ENCODE measurements at places on chromosomes 11 and 22.

GRCh38 chr11:128490092-128490491, 97.3 kb downstream of the ETS1 start:
- DNase-seq, result no peak

DNA sequence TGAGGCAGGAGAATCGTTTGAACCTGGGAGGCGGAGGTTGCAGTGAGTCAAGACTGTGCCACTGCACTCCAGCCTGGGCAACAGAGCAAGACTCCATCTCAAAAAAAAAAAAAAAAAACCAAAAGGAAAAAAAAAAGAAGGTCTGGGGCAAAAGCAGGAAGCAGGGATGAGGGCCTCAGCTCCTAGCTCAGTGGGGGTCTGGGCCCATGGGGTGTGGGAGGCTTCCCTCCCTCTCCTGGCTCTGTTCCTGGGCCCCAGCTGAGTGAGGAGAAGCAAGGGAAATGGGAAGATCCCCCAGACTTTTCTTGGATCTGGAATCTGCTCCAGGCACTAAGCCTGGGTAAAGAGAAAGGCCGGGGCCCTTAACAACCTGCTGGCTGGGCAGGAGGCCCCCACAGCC, 8.9 kb downstream of the CHRM1 start:
- no peak for DNase-seq

DNA sequence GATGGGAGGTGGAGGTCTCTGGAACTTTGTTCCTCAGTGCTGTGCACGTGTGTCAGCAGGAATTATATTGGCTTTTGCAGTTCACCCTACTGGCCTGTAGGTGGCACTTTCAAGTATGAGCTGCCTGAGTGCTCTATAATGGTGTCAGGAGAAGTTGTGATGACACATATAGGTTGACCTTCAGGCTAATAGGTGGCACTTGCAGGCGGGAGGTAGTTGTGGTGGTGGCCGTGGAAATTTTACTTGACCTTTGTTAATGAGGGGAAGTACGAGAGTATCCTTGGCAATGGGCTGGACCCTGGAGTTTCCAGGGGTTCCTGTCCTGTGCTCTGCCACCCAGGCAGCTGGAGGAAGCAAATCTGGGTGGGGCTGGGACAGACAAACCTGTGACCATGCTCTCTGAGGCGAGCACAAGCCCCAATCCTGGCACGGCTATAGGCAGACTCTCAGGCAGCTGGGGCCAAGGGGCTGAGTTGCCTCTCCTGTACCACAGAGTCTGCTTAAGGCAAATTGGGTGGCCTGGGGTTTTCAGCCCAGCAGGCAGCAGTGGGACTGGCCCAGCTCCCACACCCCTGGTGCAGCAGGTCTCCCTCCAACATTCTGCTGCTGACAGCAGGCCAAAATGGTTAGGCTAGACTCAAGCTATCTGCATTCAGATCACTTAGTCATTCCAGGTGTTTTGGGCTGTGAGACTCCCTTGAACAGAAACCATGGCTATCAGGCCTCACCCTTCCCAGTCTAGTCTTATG, 147.5 kb upstream of the CTSC start:
- no peak for DNase-seq

DNA sequence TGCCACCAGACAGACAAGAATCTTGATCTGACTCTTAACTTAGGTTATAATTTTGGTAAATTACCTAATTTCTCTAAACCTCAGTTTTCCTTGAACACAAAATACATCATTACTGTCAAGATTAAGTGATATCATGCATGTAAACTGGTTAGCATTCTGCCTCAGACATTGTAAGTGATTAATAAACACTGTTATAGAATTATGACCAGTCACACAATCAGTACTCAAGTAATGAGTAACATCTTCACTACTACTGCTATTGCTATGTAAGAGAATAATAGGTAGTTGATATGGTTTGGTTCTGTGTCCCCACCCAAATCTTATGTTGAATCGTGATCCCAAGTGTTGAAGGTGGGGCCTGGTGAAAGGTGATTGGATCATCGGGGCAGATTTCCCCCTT, 218.9 kb downstream of the SBF2 start:
- DNase-seq, result no peak

DNA sequence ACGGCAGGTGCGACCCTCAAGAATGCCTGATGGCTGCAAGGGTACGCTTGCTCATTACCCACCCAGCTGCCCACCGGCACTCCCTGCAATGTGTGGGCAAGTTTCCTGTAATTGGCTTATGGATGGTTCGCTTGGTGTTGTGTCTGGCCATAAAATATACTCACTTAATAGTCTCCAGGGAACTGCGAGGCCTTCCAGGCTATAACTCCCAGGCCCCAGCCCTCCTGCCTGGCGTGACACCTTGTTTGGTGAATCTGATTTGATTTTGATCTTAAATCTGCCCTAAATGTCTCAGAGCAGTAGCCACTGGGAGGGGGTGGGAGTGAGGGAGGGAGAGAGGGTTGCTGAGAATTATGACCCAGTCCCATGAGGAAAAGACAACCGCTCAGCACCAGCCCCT, 572.2 kb downstream of the BUD13 start:
- DNase-seq, result no peak

DNA sequence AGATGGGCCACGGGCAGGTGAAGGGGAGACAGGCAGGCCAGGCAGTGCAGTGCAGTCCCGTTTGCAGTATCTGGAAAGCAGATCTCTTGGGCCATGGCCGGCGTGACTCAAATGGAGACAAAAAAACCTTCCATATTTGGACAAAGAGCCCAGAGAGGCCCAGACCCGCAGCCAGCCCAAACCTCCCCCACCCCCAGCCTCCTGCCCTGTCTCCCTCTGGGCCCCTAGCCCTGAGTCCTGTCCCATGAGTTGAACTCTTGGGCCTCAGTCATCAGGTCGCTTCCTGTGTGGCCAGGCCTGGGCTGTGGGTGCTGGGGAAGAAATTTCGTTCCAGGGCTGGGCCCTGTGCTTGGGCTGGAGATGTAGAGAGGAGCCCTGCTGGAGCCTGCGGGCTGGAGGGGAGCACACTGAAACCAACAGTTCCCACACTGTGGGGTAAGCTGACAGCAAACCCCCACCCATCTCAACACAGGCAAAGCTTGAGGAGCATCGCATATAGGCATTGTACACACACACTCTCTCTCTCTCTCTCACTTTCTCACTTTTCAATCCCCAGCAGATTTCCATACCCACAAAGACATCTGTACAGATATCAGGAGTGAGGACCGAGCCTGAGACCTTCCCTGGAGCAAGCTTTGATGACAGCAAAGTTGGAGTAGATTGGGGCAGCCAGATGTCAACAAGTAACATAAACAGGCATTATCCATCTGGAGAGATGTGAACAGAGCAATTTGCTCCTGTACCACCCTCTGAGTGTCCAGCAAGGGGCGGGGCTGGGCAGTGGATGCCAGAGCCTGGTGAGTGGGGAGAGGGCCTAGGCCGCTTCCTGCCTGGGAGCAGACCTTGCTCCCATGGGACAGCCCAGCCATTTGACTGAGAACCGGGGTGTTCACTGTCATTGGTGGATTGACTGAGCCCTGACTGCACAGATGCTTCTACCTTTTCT, 17.2 kb downstream of the ARHGEF17 start:
- DNase-seq, result no peak

GRCh38 chr11:75320046-75320618, 31.3 kb downstream of the ARRB1 start:
- no peak for DNase-seq

DNA sequence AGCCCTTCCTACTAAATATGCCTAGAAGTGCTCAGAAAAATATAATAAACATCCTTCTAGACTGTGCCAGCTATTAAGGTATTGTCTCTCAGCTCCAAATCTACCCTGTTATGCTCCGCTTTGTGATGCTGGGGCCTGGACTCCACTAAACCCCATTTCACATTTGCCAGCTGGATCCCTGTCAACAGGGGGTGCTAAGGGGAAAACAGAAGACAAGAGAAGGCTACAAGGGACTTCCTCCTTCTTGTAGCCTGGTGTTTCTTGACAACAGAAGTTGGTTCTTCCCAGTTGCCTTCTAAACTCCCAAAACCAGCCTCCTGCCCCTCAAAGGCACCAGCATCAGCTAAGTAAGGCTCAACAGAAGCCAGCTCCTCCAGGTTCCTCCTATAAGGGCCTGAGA, 5.2 kb downstream of the NUMA1 start:
- DNase-seq, result no peak

GRCh38 chr11:48008951-48009270, 28.6 kb downstream of the PTPRJ start:
- peak; percentile 52 for DNase-seq

DNA sequence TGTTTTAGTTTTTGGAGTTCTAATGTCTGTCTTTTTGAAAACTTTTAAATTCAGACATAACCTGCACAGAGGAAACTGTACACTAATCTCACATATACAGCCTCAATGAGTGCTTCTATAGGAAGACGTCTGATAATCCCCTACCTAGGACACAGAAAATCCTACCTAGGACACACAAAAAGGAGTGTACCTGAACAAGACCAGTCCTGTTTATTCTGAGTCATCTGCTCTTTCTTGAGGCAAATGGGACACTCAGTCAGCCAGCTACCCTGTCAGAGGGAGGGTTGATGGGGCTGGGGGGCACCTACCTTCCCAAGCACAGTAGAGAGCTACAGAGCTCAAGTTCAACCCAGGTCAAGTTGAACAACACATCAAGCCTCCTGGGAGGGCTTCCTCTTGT, 346.6 kb upstream of the NCAM1 start:
- DNase-seq, result no peak

- DNase-seq, result no peak
Measured at GRCh38 chr22:39690881-39691605, 120.5 kb downstream of the CACNA1I start.

DNA sequence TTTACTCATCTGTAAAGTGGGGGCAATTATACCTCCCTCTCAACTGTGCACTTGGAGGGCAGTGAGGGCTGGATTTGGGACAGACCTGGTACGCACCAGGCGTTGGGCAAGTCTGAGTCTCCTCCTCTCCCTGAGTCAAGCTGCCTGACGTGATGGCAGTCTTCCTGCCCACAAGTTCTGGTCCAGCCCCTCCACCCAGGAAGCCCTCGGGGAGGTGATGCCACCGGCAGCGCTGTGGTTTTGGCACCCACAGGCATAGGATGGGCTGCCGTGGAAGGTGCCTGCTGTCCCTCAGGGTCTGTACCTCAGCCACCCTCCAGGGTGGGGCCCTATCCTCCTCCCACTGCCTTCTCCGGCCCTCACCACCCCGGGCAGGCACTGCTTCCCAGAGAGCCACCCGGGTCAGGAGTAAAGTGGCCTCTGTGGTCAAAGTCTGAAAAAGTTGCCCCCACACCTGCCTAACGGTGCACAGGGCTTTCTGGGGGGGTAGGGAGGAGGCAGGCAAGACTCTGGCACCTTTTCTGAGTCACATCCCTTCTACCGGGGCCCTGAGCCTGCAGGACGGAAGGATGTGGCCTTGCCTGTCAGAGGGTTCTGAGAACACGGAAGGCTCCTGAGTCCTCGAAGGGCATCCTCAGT, 6.5 kb upstream of the APOBEC3H start:
- peak; percentile 87 for DNase-seq

GRCh38 chr11:93054881-93055280, 85.4 kb downstream of the MTNR1B start:
- no peak for DNase-seq

- DNase-seq, result no peak
Measured at GRCh38 chr22:47400701-47401591, 638.5 kb downstream of the TBC1D22A start.

DNA sequence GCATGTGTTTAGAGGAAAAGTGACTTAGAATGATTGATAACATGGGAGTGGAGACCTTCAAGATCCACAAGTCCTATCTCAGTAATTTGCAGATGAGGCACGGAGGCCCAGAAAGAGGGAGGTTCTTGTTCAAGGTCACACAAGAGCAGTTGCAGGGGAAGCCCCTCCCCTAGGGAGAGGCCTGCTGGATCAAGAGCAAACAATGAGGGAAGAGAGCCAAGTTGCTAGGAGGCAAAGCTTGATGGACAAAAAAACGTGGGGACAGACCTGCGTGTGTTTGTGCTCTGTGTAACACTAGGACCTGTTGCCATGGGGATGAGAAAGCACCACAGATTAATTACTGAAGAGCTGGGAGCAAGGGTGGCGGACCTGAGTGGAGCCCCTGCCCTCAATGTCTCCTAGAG, 6.4 kb upstream of the MFRP start:
- no peak for DNase-seq
